ENCODE measurements at places on chromosomes 4 and X.

- DNase-seq, result no peak
Measured at GRCh38 chr4:102061133-102061532, 270.6 kb downstream of the BANK1 start.

DNA sequence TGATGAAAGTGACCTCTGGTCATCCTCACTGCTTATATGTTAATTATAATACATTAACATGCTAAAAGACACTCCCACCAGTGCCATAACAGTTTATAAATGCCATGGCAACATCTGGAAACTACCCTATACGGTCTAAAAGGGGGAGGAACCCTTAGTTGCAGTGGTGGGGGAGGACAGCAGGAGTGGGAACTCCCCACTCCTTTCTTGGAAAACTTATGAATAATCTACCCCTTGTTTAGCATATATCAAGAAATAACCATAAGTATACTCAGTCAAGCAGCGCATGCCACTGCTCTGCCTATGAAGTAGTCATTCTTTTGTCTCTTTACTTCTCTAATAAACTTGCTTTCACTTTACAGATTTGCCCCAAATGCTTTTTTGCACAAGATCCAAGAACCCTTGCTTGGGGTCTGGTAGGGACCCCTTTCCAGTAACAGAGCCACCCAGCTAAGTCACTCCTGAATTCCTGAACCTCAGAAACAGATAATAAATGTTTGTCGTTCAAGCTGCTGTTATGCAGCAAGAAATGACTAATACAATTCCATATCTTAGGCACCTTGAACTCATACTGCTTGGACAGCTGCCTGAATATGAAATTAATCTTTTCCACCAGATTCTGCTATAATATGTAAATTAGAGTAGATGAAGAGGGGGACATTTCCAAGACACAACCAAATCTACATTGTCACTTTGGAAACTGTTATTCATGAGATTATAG lies 14.4 kb upstream of the REPS2 start:
- no peak for DNase-seq

- DNase-seq, result no peak
Measured at GRCh38 chrX:101764538-101764937, 104.9 kb upstream of the ARMCX2 start.

DNA sequence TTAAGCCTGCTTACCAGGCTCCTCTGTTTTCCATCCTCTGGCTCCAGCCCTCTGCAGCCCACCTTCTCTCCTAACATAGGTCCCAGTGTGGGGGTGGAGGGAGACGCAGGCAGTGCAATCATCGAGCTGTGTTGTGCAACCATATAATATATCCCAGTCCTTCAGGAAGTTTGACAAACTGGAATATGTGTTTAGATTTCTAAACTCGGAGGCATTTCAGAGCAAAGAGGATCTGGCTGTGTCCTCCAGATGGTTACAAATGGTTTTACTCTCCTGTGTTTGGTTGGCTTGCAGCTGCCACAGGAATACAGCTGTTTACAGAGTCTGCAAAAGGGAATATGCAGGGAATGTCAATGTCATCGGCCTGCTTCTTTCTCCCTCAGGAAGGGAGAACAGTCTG lies 195.3 kb upstream of the LNX1 start:
- DNase-seq, result no peak

DNA sequence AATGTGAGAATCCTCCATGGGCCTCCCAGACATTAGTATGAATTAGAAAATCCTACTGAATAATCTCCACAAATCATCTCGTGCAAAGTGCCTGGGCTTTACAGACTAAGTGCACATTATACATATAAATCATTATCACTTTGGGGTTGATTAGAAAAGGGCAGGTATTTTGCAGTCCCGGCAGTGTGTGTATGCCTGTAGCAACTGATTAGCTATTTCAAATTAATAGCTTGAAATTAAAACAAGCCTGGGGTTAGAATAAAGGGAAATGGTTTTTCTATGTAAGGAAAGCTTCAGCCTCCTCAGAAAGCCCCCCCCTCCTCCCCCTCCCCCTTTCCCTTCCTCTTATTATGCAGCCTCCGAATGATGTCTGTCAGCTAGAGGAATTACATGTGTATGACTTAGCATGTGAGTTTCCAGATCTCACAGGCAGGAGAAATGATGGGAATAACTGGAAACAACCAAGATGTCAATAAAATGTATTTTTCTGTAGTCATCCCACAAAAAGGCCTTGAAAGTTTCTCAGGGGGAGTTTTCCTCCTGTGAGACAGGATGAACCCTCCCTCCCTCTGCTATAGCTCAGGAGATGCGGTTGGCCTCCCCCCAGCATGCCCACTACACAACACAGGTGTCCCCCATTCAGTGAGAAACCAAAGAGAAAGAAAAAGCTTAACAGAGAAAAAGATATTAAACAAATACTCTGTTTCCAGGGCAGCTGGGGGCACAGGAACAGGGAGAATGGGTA lies 41.2 kb upstream of the RASGEF1B start:
- DNase-seq, result no peak

DNA sequence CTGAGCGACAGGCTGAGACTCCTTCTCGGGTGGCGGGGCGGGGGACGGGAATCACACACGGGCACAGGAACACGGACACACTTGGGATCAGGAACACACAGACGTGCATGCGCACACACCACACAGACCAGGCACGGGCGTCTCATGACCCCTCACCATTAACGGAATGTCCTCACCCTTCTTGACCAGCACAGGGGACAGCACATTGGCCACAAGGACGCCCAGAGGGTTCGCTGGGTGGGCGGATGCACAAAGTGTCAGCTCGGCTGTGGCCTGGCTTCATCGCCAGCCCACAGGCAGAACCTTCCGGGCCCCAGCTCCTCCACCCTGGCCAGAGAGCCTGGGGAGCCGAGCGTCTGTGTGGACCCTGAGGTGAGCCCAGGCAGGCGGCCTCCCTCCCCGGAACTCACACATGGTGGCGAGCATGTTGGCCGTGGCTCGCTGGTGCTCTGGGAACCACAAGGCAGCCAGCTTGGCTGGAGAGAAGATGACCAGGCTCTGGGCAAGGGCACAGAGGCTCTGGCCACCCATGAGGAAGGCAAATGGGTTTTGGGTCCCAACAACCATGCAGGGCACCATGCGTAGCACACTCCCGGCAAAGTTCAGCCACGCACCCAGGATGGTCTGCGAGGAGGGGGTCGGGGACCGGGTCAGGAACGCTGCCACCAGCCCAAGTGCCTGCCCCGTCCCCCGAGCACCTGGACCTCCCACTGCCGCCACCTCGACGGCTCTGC lies 3.1 kb downstream of the SLC49A3 start:
- DNase-seq, result no peak

GRCh38 chr4:40530961-40531635 lies 98.6 kb downstream of the RBM47 start:
- DNase-seq, result no peak

GRCh38 chr4:89358935-89359638 lies 51.5 kb upstream of the GPRIN3 start:
- no peak for DNase-seq

DNA sequence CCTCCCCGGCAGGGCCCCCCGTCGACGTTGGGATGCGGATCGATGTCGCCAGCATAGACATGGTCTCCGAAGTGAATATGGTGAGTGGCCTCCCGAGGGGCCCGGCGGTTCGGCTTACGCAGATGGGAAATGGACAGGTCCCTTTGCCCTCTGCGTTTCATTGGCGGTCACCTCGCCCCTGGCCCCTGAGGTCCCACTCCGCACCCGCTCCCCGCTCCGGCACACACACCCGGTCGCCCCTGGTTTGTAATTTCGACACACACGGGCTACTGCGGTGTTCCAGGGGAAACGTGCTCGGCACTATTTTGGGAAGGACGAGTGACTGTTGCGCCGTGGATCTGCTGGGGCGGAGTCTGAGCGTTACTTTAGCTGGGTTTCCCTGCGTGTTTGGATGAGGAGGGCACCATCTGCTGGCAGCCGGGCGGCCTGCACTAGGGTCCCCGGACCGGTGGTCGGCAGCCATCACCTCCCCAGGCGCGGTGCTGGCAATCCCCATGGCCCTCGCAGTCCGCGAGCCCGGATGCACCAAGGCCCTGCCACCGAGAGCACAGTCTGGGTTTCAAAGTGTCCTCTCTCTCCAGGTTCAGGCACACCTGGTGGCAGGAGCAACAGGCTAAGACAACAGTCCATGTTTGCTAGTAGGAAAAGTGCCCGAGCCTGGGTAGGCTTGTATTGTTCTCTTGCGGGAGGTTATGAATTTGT lies 1.2 kb downstream of the GABRB1 start:
- DNase-seq, result no peak

- DNase-seq, result no peak
Measured at GRCh38 chr4:89218587-89218986, 89.0 kb downstream of the GPRIN3 start.

- DNase-seq, result no peak
Measured at GRCh38 chr4:125389713-125390112, 75.0 kb downstream of the FAT4 start.

DNA sequence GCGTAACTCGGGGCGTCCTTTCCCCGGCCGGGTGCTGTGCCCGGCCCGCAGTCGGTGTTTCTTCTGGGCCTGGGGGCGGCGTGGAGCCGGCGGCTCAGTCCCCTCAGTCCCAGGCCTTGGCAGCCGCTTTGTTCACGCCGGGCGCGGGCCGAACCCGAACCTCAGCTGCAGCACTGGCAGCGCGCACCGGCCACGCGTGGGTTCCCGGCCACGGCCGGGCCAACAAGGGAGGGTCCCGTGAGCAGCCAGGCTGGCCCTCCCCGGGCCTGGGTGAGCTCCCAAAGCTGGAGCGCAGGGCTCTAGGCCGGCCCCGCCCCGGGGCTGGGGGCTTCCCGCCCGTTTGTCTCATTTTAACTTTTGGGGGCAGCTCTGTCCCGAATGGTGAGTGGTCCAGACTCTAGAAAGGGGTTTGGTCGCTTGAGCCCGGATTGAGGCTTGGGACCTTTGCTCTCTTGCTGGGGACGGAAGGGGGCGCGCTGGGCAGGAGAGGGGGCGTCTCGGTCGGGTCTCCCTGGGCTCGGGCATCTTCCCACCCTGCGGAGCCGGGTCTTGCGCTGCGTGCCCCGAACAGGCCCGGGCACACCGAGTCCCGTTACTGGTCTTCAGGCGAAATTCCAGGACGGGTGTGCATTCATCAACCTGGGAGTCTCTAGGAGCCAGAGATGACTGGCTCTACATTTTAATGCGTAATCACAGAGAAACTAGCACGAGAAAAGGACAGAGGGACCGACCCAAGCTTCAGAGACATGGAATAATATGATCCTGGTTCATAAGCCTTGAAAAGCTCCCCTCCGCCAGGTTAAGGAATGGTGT lies 177.1 kb downstream of the CBR4 start:
- no peak for DNase-seq

DNA sequence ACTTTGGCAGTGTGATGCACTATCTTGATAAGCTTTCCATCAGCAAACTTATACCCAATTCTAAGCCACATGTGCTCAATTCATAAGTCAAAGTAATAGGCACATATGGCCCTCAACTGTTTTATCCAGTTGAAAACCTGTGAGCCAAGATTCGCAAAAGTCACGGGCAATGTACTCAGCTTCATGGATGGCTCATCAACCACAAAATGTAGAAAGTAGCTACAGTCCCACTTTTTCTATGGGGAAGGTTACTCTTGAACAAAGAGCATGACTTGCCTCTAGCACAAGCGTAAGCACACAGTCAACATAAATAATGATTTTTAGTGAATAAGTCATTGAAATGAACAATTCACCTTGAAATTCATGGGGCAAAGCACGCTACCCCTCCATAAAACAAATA lies 25.1 kb upstream of the DDX53 start:
- DNase-seq, result no peak

DNA sequence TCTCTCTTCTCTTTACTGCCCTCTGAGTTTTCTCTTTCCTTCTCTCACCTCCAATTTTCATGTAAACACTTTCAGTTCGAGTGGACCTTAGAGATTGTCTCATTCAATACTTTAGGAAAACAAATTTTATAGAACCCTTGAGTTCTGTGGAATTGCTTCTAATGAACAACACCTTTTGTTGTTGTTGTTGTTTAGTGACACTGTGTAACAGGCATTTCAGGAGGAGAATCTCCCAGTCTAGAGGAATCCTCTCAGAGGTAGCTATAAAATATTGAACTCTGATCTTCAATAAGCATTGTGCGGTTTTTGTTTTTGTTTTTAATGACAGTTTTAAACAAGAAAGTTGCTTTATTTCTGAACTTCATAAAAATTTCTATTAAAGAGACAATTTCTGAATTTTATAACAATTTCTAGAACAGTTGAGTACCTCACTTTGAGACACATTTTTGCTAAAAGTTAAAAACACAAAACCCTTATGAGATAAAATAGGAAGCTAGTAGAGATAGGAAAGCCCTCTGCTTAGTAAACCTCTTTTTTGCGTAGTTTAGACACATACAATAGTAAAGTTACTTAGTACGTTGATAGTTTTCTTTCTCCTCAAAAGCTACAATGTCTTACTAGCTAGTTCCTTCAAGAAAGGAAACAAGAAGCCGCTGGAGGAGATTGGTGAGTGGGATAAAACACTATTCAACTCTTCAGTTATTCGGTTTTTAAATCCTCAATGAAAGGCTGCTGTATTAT lies 38.8 kb downstream of the CLCN3 start:
- DNase-seq, result no peak

DNA sequence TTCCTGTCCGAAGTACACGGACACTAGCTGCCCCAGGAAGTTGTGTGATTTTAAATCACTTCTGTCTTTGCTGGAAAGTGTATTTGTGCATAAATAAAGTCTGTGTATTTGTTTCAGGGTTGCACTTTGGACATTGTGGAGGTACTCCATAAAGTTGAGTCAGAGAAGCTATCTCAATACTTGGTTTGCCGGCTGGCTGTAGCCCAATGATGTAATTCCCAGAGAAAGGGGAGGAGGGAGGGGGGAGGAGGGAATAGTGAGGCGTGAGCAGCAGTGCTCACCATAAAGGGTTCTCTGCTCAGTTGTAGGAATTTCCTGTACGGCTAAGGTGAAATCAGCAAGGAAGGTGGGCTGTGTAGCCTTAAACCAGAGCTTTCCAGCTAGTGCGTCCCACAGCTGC lies 7.5 kb downstream of the APEX2 start:
- no peak for DNase-seq

DNA sequence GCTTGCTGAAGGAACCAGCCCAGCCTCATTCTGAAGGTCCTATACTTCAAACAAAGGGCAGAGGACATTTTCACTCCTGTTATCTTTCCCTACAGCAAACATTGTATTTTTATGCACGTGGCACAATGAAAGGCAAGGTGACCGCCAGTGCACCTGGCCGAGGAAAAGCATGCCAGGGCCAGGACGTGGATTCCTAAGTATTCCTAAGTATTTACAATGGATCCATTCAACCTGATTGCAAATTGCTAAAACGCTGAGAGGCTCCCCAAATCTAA lies 127.9 kb upstream of the FTHL17 start:
- no peak for DNase-seq

DNA sequence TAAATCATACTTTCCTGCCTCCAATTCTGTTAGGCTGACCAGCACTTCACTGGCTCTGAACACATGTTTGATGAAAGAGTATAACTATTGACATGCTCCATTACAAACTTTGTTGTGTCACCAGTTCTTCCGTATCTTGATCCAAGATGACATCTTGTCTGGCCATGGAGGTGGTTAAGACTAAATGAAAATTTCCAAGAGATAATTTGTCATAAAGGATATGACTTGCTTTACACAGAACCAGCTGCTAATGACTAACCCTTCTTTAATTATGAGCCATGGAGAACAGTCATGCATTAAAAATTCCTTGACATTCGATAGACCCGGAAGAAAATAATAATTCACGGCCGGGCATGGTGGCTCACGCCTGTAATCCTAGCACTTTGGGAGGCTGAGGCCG lies 17.7 kb upstream of the N4BP2 start:
- DNase-seq, result no peak

Data from stimulated activated CD4-positive, alpha-beta T cell treated with anti-CD3 and anti-CD28 coated beads, TNF-alpha, amount 100 ng/mL, for 48 hours (primary cell).